Suprapubic skin (tissue), 4 donors: ENCODE measurements at places on chromosomes 11 and 22. TPM values are rescaled to one million over a fixed set of nuclear protein-coding genes. Genes with fewer than 3 reads are reported as not detected.

Gene DGCR6L
- 67.9 TPM for total RNA-seq

Gene GRAMD1B
- 0.42 TPM for total RNA-seq

Gene DDX25
- total RNA-seq, result 0.32 TPM

Gene OR52E8
- total RNA-seq, result not detected

- H3K36me3 ChIP-seq, result no peaks in the 10 kb centered on the region
- H3K4me3 ChIP-seq, result no peak overlapping the region
- peaks cover 6% of the 10 kb centered on the region for H3K27me3 ChIP-seq
- peak; percentile 87 for DNase-seq
These were observed 194.1 kb downstream of the IGLL1 start for GRCh38 chr22:23385678-23386631.

DNA sequence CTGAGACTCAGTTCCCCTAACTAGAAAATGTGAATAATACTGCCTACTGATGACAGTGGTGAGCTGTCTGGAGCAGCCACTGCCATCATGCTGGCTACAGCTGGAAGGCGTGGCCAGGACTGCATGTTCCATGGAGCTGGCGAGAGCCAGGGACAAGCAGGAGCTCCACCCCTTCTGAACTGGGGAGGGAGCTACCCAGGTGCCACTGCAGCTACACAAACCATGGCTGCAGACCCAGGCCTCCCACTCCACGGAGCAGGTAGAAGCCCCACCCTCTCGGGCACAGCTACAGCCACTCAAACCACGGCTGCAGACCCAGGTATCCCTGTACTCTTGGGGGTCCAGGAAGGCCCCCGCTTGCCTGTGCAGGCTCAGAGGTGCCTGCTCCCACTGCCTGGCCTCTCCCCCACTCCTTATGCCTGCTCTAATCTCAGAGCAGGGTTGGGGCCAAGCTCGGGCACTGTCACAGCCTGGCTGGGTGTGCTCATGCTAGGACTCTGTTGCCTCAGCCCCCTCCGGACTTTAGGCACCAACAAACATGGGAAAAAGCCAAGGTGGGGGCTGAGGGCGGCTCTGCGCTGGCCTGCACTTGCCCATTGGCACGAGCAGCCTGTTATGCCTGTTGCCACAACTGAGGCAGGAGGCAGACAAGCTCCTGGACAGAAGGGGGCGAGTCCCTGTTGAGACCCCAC, 51.7 kb downstream of the RAB30 start:
- H3K4me3 ChIP-seq, result no peak overlapping the region
- no peak overlapping the region for H3K27ac ChIP-seq
- no peak for DNase-seq
- H3K36me3 ChIP-seq, result no peaks in the 10 kb centered on the region
- peaks cover 48% of the 10 kb centered on the region for H3K4me1 ChIP-seq
- no peaks in the 10 kb centered on the region for H3K27me3 ChIP-seq

GRCh38 chr11:119339589-119340334, 921 bp downstream of the C1QTNF5 start:
- peak overlapping the region; percentile 89 for H3K27ac ChIP-seq
- peaks cover 8% of the 10 kb centered on the region for H3K36me3 ChIP-seq
- peaks cover 56% of the 10 kb centered on the region for H3K4me1 ChIP-seq
- DNase-seq, result no peak
- peaks cover 14% of the 10 kb centered on the region for H3K27me3 ChIP-seq
- peak overlapping the region; percentile 66 for H3K4me3 ChIP-seq

- no peaks in the 10 kb centered on the region for H3K27me3 ChIP-seq
- no peak for DNase-seq
- H3K4me1 ChIP-seq, result peaks cover 33% of the 10 kb centered on the region
- H3K4me3 ChIP-seq, result no peak overlapping the region
- H3K36me3 ChIP-seq, result peaks cover 84% of the 10 kb centered on the region
These were observed 69.0 kb downstream of the MED15 start for GRCh38 chr22:20576445-20576816.

- H3K4me1 ChIP-seq, result peaks cover 5% of the 10 kb centered on the region
- no peak overlapping the region for H3K4me3 ChIP-seq
- peak; percentile 45 for DNase-seq
- no peak overlapping the region for H3K27ac ChIP-seq
These were observed 74.2 kb upstream of the PITPNB start for GRCh38 chr22:27993201-27993635.

GRCh38 chr11:135036488-135037297, 624.7 kb upstream of the B3GAT1 start:
- DNase-seq, result no peak
- H3K27ac ChIP-seq, result no peak overlapping the region
- H3K4me3 ChIP-seq, result no peak overlapping the region
- no peaks in the 10 kb centered on the region for H3K4me1 ChIP-seq
- no peaks in the 10 kb centered on the region for H3K36me3 ChIP-seq
- H3K27me3 ChIP-seq, result peaks cover 8% of the 10 kb centered on the region

- H3K27ac ChIP-seq, result peak overlapping the region; percentile 47
- DNase-seq, result no peak
- H3K4me3 ChIP-seq, result no peak overlapping the region
- peaks cover 58% of the 10 kb centered on the region for H3K4me1 ChIP-seq
- H3K36me3 ChIP-seq, result no peaks in the 10 kb centered on the region
- H3K27me3 ChIP-seq, result no peaks in the 10 kb centered on the region
These were observed 62.1 kb upstream of the ARFGAP3 start for GRCh38 chr22:42919199-42919598.

- H3K27me3 ChIP-seq, result no peaks in the 10 kb centered on the region
- DNase-seq, result no peak
- no peaks in the 10 kb centered on the region for H3K36me3 ChIP-seq
- H3K4me3 ChIP-seq, result no peak overlapping the region
- H3K4me1 ChIP-seq, result peaks cover 26% of the 10 kb centered on the region
These were observed 138.2 kb downstream of the ETS1 start for GRCh38 chr11:128448981-128449713.

DNA sequence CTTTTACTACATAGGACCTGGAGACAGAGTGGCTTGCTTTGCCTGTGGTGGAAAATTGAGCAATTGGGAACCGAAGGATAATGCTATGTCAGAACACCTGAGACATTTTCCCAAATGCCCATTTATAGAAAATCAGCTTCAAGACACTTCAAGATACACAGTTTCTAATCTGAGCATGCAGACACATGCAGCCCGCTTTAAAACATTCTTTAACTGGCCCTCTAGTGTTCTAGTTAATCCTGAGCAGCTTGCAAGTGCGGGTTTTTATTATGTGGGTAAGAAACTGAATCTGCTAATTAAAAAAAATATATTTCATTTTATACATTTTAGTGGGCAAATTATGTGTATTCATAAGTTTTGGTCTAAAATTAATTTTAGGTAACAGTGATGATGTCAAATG, 7.8 kb downstream of the BIRC3 start:
- peaks cover 15% of the 10 kb centered on the region for H3K36me3 ChIP-seq
- no peak for DNase-seq
- no peak overlapping the region for H3K27ac ChIP-seq
- H3K4me1 ChIP-seq, result peaks cover 8% of the 10 kb centered on the region
